ENCODE measurements at places on chromosomes 6 and 20.

- DNase-seq = no peak
These were observed 405.3 kb upstream of the HS3ST5 start for GRCh38 chr6:114747995-114748625.

DNA sequence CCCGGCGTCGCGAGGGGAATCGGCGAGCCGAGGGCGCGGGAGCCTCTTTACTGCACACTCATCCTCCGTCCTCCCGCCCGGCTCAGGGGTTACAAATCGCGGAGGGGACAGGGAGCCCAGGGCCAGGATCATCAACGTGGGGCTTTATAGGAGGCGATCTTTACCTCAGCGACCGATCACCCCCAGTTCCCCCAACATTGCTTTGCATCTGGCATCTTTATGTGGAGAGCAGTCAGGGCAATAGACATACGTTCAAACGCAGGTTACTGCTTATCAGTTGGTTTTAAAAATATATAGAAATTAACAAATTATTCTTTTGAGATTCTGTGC lies 634 bp downstream of the HSF2 start:
- DNase-seq = no peak

GRCh38 chr6:36350681-36351571 lies 14.2 kb upstream of the BNIP5 start:
- DNase-seq = no peak

- DNase-seq = no peak
These were observed 24.6 kb downstream of the EDN1 start for GRCh38 chr6:12314751-12315150.

GRCh38 chr6:74749211-74750147 lies 456.4 kb downstream of the COL12A1 start:
- DNase-seq = no peak

GRCh38 chr6:52312461-52312860 lies 27.9 kb upstream of the MCM3 start:
- DNase-seq = no peak

- no peak for DNase-seq
These were observed 60.5 kb downstream of the MTHFD1L start for GRCh38 chr6:150925976-150926375.

Measured in activated naive CD8-positive, alpha-beta T cell treated with anti-CD3 and anti-CD28 coated beads, Interleukin-2, amount 50 U/mL, for 16 hours (primary cell).